ENCODE measurements at places on chromosomes 7 and 10.

- DNase-seq, result no peak
These were observed 4.6 kb downstream of the MGAM start for GRCh38 chr7:142000244-142000643.

DNA sequence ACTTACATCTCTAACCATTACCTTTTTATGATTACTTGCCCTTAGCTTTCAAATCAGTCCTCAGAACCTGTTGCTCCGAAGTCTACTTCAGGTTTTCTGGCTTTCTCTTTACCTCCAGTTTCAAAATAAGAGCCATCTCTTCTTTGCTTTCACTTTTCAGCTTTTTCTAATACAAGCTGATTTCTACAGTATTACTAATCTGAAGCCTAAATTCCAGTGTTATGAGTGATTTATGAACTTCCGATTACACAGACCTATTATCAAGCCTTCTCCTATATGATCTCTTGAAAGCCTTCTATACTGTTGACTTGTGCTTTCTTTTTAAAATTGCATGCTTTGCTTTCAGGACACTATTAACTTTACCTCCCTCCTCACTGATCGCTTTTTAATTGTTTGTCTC, 1307.8 kb upstream of the CELF2 start:
- DNase-seq, result no peak

GRCh38 chr7:137091396-137091795, 222.9 kb downstream of the CHRM2 start:
- DNase-seq, result no peak

DNA sequence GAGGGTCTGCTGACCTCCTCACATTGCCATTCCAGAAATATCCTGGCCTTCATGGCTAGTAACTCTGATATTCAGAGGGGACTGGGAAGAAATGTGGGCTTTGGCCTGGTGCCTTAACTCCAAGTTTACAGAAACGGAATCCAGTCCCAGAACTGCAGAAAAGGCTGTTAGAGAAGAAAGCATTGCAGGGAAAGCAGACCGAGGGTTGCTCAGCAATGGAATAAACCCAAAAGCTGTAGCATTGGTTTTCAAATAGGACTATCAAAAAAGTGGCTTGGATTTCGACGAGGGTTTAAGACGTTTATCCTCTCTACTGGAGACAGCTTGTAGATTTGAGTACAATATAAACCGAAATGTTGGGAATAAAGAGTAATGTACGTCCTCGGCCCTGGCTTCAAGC, 425.8 kb upstream of the FOXK1 start:
- no peak for DNase-seq
